ENCODE measurements at places on chromosomes 2 and 18. TPM values are rescaled to one million over a fixed set of nuclear protein-coding genes. Genes with fewer than 3 reads are reported as not detected.

GRCh38 chr2:105600949-105601794, 143.5 kb upstream of the NCK2 start:
- no peaks in the 10 kb centered on the region for H3K4me1 ChIP-seq
- H3K27me3 ChIP-seq, result no peaks in the 10 kb centered on the region
- peak overlapping the region; percentile 31 for H3K27ac ChIP-seq
- peak; percentile 66 for DNase-seq

- no peaks in the 10 kb centered on the region for H3K36me3 ChIP-seq
- H3K4me3 ChIP-seq, result no peak overlapping the region
- no peaks in the 10 kb centered on the region for H3K27me3 ChIP-seq
These were observed 667.6 kb upstream of the ACVR2A start for GRCh38 chr2:147177071-147177857.

GRCh38 chr2:226514895-226515294, 284.7 kb downstream of the IRS1 start:
- peaks cover 8% of the 10 kb centered on the region for H3K4me1 ChIP-seq
- H3K27me3 ChIP-seq, result no peaks in the 10 kb centered on the region
- no peaks in the 10 kb centered on the region for H3K36me3 ChIP-seq

DNA sequence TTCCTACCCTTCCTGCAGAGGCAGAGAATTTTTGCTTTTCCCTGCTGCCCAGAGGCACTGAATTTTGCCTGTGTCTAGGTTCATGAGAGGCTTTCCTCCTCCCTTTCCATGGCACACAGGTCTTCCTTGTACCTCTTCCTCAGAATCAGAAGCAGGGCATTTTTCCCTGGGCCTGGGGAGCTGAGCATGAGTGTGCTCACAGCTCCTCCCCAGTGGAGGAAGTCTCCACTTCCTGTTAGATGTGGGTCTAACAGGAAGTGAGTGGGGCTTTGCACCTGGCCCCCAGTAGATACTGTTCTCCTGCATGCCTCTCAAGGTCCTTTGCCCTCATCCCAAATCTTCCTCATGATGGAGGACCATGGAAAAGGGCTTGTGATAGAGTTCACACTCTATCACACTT, 297.2 kb upstream of the FIGN start:
- DNase-seq, result no peak
- H3K27me3 ChIP-seq, result no peaks in the 10 kb centered on the region
- no peaks in the 10 kb centered on the region for H3K36me3 ChIP-seq
- no peaks in the 10 kb centered on the region for H3K4me1 ChIP-seq
- H3K4me3 ChIP-seq, result no peak overlapping the region

DNA sequence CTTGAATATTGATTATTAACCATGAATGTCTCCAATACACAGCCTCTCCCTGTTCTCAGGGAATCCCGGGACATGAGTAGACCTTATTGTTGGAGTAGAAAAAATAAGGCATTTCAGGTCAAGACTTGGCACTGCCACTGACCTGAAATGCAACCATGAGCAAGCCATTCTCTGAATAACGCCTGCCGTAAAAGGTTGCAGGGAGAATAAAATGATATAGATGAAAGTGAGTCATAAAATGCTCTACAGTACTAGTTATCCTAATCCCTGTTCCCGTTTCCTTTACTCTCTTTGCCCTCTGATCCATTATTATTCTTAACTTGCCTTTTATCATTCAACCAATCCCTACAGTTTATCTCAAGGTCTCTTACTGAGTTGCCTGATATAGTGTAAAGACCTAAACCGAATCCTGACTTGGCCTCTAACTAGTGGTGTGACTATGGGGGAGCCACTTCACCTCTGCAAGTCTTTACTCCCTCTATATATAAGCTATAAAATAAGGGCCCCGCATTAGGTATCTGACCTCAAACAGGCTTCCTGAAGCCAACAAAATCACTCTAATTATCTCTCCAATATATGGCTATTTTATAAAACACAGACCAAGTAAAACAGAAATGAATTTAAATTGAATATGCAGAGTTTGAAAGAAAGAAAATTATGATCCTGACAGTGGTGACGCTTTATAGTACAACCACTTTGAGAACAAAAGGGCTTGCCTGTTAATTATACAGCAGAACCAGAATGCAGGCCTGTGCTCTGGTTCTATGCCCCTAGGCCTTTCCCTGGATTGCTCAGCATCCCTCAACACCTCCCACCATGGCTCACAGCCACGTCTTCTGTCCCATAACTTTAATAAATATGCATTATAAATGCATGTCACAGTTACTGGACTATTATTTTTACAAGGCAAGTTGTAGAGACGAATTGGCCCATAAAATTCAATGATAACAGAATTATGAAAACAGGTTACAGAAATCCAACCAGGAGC, 183.1 kb downstream of the STK39 start:
- no peaks in the 10 kb centered on the region for H3K27me3 ChIP-seq
- no peaks in the 10 kb centered on the region for H3K36me3 ChIP-seq
- no peak for DNase-seq
- no peak overlapping the region for H3K4me3 ChIP-seq
- no peaks in the 10 kb centered on the region for H3K4me1 ChIP-seq
- H3K27ac ChIP-seq, result no peak overlapping the region

- H3K27ac ChIP-seq, result no peak overlapping the region
- no peak overlapping the region for H3K4me3 ChIP-seq
- H3K4me1 ChIP-seq, result no peaks in the 10 kb centered on the region
- no peaks in the 10 kb centered on the region for H3K27me3 ChIP-seq
- DNase-seq, result no peak
- no peaks in the 10 kb centered on the region for H3K36me3 ChIP-seq
These were observed 20.3 kb upstream of the MARCO start for GRCh38 chr2:118921646-118922045.

DNA sequence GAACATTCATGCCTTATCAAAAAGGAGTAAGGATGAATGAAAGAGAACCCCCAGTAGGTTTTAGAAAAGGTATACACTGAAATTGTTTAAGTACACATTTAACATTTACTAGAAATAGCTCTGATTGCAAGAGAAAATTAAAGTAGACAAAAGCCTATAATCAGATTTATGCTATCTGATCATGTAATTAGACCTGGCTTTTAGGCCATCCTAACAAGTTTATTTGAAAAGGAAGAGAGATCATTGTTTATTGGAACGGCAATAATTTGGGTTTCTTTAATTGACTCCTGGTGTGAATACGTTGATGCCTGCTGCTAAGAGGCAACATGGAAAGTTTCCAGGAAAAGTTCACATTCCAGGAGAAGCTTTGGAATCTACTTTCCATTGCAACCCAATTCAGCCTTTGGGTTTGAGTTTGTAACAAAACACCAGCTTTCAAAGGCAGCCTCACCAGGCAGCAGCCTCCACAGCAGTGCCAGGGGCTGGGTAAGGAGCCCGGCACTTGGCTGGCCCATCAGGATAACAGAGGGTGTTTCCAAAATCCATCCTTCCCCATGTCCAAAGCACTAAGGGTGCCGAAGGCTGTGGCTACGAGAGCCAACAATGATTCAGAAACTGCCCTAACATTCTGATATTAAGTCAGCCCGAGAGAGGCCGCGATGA, 18.0 kb downstream of the FZD7 start:
- DNase-seq, result peak; percentile 31
- peaks cover 9% of the 10 kb centered on the region for H3K4me1 ChIP-seq
- H3K27ac ChIP-seq, result peak overlapping the region; percentile 50
- no peaks in the 10 kb centered on the region for H3K36me3 ChIP-seq
- H3K27me3 ChIP-seq, result no peaks in the 10 kb centered on the region
- no peak overlapping the region for H3K4me3 ChIP-seq

- no peaks in the 10 kb centered on the region for H3K27me3 ChIP-seq
- no peak overlapping the region for H3K27ac ChIP-seq
- no peaks in the 10 kb centered on the region for H3K36me3 ChIP-seq
- no peak for DNase-seq
These were observed 257.3 kb downstream of the NBAS start for GRCh38 chr2:15303874-15304273.

DNA sequence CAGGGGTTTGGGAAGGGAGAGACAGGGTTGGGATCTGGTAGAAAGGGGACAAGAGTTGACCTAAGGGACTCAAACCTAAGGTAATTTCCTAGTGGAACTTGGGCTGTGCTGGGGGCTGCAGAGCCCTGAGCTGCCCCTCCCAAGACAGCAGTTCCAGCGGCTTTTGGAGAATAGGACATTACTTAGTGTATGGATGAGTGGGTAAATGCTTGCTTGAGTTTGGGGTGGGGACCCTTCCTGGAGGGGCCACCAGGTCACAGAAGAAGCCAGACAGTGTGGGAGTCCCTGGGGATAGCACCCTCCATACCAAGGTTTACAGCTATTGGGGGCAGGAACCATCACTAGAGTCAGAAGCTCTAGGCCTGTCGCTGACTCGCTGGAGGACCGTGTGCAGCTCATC, 111.5 kb downstream of the CAPN13 start:
- H3K27me3 ChIP-seq, result no peaks in the 10 kb centered on the region
- no peak overlapping the region for H3K4me3 ChIP-seq
- H3K27ac ChIP-seq, result no peak overlapping the region

GRCh38 chr18:53025247-53025646, 685.2 kb downstream of the DCC start:
- H3K4me3 ChIP-seq, result no peak overlapping the region
- H3K27ac ChIP-seq, result no peak overlapping the region
- H3K4me1 ChIP-seq, result no peaks in the 10 kb centered on the region
- no peaks in the 10 kb centered on the region for H3K27me3 ChIP-seq
- H3K36me3 ChIP-seq, result no peaks in the 10 kb centered on the region
- DNase-seq, result peak; percentile 19

GRCh38 chr2:30148850-30149249, 2.0 kb downstream of the YPEL5 start:
- no peak for DNase-seq
- no peaks in the 10 kb centered on the region for H3K36me3 ChIP-seq
- no peaks in the 10 kb centered on the region for H3K27me3 ChIP-seq
- H3K27ac ChIP-seq, result peak overlapping the region; percentile 99
- no peak overlapping the region for H3K4me3 ChIP-seq

DNA sequence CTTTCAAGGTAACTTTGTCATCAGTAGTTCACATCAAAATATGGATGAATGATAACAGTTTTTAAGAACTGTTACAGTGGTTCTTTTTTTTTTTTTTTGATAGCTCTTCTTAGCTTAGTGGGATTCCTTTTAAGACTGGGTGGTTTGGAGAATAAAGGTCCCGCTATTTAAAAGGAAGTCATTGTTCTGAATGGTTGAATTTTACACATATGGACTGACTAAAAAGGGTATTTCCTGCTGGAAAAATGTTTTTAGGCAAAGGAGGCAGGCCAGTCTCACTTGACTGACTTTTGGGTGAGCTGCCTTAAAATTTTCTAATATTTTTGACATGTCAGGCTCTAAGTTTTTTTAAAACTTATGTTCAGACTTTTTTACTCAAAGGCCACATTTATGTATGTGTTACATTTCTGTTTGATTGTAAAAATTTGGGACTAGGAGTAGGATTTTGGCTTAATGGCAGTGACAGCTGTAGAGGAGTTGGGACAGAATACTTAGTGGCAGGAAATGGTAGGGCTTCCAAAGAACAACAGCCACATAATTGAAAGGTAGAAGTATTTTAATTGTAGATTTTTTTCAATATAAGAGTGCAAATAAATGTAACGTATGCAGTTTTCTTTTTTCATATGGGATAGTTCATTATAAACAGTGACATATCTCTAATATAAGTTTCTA, 13.7 kb downstream of the VAPA start:
- no peaks in the 10 kb centered on the region for H3K27me3 ChIP-seq
- no peak overlapping the region for H3K4me3 ChIP-seq
- H3K36me3 ChIP-seq, result no peaks in the 10 kb centered on the region

- no peak overlapping the region for H3K27ac ChIP-seq
- no peak overlapping the region for H3K4me3 ChIP-seq
- no peak for DNase-seq
- H3K4me1 ChIP-seq, result peaks cover 9% of the 10 kb centered on the region
These were observed 34.8 kb downstream of the MYO3B start for GRCh38 chr2:170212625-170213280.

DNA sequence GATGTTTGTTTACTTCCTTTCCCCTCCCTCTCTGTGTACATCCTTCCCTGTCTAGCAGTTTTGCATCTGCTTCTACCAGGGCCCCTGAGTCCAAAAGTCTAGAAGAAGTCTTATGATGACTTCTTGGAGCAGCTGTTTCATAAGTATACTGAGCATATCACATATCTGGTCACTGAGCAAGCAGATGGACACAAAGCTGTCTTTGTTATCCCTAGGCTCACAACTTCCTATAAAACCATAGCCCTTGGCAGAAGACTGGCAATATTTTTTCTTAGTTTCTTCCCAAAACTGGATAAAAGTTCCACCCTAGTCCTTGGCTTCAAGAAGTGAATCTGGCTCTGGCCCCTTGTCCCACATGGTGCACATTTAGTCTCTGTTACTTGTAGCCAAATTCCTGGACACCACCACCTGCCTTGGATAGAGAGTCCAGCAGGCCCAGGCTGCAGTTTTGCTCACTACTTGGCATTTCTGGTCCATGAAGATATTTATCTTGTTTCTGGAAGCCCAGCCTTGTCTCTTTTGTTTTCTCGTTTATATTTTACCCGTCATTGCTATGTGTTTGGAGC, 22.5 kb downstream of the THOC1 start:
- no peak for DNase-seq

DNA sequence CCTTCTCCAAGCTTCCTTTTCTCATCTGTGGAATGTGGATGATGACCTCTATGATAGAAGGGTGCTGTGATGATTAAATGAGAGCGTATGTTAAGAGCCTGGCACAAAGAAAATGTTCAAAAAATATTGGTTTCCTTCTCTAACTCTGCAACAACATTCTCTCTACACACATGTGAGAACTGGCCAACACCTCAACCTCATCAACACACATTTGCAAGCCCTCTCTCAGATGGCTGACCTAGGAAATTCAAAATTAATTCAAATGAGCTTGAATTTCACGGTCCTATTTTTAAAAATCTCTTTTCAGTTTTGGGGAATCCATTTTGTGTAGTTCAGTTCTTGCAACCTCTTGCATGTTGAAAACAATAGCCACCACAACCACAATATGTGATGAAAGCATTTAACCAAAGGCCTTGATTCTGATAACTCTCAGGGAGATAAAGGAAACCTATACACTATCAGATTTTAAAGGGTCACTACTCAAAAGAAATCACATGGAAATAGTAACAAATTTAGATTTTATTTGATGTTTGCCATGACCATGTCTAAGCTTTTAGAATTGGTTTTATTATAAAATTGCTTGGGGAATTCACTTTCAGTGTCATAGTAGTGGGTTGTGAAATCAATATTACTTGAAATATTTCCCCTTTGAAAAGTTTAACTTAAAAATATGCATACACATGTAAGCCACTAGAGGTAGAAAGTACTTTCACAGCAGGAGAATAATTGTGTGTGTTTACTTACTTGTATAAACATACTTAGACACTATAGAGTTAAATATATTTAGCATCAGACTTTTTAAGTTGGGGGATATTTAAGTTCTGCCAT, 16.6 kb upstream of the NABP1 start:
- H3K36me3 ChIP-seq, result no peaks in the 10 kb centered on the region
- no peak for DNase-seq
- H3K27me3 ChIP-seq, result no peaks in the 10 kb centered on the region
- H3K4me1 ChIP-seq, result no peaks in the 10 kb centered on the region

The FAM237A gene
- total RNA-seq, result not detected

The C1QL2 gene
- 4.9 TPM for total RNA-seq

The TDRD15 gene
- total RNA-seq, result 0.08 TPM

The TTN gene
- total RNA-seq, result 10.1 TPM

The ASB18 gene
- not detected for total RNA-seq

The IL37 gene
- total RNA-seq, result not detected

The CD8B2 gene
- not detected for total RNA-seq

All from hepatocyte (in vitro differentiated cells).